Retina (tissue), 1 donor: ENCODE measurements at places on chromosomes 7 and 10.

- no peak for DNase-seq
Measured at GRCh38 chr7:42272793-42273665, 36.0 kb upstream of the GLI3 start.

DNA sequence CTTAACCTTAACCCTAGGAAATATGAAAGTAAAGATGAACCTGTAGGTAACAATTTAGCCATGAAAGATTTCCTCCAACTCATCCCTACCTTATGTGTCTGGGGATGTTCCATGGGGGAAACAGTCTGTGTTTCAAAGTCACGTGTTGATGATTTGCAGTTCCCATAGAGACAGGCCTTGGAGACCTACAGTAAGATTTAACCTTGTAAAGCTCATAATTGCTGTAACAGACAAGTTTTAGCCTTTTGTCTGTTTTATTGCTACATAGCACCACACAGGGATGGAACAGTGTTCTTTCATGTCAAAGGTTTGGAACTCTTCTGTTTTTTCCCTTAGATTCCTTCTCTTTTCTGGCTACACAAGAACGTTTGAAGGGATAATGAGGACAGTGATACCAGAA is 35.2 kb upstream of the ITGA8 start:
- no peak for DNase-seq

- no peak for DNase-seq
Measured at GRCh38 chr7:106871793-106872571, 6.9 kb downstream of the PIK3CG start.

GRCh38 chr10:125661431-125661940 is 21.5 kb downstream of the TEX36 start:
- no peak for DNase-seq

- DNase-seq: no peak
Measured at GRCh38 chr7:50431722-50432305, 18.3 kb downstream of the FIGNL1 start.

GRCh38 chr7:11648980-11649379 is 183.0 kb downstream of the THSD7A start:
- DNase-seq: no peak

DNA sequence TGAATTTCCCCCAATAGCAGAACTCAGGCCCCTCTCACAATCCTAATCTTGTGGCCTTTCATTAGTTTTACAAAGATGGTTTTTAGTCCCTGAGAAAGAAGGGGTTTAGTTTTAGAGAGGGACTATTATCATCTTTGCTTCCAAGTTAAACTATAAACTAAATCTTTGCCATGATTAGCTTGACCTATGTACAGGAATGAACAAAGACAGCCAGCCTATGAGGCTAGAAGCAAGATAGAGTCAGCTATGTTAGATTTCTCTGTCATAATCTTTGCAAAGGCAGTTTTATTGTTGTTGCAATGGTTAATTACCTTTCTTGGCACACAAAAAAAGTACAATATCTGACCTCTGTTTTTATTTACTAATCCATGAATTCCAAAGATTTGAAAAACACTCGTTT is 19.1 kb downstream of the RNF133 start:
- DNase-seq: no peak

GRCh38 chr10:4725917-4726606 is 99.9 kb upstream of the AKR1E2 start:
- DNase-seq: no peak
